ENCODE measurements at places on chromosomes 11 and 22.

GRCh38 chr11:1834062-1834610, 654 bp upstream of the SYT8 start:
- no peak for DNase-seq

GRCh38 chr22:49208768-49209252, 618.9 kb downstream of the BRD1 start:
- DNase-seq = no peak

- DNase-seq = no peak
Measured at GRCh38 chr11:133950874-133951326, 5.9 kb downstream of the IGSF9B start.

- DNase-seq = no peak
Measured at GRCh38 chr22:44313385-44314006, 745 bp upstream of the SHISAL1 start.

DNA sequence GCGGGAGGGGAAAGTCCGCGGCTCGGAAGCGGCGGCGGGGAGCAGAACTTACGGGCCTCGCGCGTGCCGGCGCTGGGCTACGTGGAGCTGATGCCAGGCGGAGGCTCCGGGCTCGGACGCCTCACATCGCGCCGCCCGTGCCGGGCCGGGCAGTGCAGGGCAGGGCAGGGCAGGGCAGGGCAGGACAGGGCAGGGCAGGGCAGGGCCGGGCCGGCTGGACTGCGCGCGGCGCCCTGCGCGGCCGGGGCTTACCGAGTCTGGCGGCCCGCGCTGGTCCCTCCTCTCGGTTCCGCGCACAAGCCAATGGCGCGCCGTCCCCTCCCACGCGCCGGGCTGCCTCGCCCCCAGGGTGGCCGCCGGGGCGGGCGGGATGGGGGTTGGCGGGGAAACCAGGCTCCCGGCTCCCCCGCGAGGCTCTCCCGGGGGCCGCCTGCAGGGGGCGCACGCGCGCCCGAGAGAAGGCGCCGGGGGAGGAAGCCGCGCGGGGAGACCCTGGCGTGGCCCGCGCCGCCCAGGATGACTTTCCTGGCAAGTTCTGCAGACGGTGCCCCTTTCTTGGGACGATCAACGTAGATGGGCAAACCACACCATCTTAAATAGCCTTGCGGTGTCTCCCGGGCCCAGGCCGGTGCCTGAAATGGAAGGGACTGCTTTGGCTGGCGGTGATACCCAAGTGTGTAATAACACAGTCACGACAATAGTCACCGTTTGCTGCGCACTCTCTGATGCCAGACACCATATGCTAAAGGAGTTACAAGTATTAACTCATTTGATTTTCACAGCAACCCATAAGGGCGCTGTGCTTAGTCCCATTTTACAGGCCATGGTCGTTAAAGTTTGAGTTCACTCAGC, at the start of gene TP53I11:
TP53I11 (minus strand) TSS at position 259 of the 852 bp plus-strand sequence. CDS start 12,548 bp downstream, outside the sequence.
- DNase-seq = no peak

DNA sequence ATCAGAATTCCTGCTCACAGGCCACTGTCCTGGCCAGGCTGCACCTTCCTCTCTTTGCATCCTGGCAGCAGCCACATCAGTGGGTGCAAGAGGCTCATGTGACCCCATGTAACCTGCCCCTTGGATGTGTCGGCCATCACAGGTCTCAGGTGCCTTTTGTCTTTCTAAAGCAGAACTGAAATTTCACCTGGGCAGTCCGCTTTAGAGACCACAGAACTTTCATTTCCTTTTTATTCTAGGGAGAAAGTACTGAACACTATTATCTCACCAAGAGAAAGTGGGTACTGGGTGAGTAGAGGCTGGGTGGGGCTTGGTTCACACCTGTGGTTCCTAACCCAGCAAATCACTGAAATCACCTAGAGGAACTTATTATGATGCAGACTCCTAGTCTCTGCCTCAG, 51.7 kb upstream of the NUP160 start:
- DNase-seq = no peak

All from cortex of kidney (tissue), 1 donor.